Uterus (tissue), 4 donors: ENCODE measurements at places on chromosomes 6 and 20. TPM values are rescaled to one million over a fixed set of nuclear protein-coding genes. Genes with fewer than 3 reads are reported as not detected.

EDN3 gene
- not detected for total RNA-seq

DNA sequence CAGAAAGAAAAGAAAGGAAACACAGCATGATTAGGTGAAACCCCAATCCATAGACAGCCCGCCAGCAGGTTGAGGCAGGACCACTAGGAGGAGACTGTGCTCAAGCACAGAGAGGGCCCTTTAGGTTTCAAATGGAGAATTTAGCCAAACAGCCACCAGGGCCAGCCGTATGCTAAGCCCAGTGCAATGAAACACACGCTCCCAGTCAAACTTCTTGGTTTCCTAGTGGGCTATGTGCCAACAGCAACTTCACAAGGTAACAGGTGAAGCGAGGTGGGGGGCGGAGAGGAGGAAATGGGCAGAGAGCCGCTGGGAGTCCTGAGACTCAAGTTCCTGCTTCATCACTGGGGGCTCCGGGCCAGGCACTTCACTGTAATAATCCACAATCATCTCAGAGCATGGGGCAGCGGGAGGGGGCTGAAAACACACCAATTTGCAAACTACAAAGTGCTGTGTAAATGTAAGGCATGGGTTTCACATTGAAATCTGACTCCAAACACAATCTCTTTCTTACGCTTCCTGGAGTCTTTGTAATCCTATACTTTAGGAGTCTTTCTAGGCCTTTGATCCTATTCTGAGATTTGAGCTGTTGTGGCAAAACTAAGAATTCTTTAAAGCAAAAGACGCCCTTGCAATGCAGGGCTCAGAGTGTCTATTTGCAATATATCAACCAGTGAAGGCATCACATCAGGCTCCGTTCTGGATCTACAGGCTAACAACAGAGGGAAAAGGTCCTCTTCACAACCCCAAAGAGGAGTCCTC is 117.3 kb downstream of the OPRM1 start:
- H3K4me1 ChIP-seq: no peaks in the 10 kb centered on the region
- no peak overlapping the region for H3K27ac ChIP-seq
- no peaks in the 10 kb centered on the region for H3K36me3 ChIP-seq
- H3K4me3 ChIP-seq: no peak overlapping the region
- peak; percentile 15 for DNase-seq

DNA sequence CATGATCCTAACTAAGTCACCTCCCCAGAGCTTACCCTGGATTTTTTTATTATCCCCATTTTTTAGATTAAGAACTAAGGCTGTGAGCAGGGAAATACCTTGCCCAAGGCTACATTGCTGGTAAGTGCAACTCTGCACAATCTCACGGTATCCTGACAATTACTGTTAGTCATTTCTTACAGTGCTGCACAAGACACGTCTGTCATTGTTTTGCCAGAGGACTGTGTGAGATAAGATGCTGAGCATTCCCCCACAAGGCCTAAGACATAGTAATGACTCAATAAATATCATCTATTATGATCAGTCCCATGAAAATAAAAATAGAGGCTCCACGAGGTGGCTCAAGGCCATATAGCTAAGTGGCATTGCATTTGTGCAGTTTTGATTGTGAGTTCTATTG is 21.0 kb downstream of the PFDN4 start:
- no peak for DNase-seq
- H3K27me3 ChIP-seq: no peaks in the 10 kb centered on the region
- H3K27ac ChIP-seq: no peak overlapping the region
- H3K36me3 ChIP-seq: no peaks in the 10 kb centered on the region
- no peak overlapping the region for H3K4me3 ChIP-seq

DNA sequence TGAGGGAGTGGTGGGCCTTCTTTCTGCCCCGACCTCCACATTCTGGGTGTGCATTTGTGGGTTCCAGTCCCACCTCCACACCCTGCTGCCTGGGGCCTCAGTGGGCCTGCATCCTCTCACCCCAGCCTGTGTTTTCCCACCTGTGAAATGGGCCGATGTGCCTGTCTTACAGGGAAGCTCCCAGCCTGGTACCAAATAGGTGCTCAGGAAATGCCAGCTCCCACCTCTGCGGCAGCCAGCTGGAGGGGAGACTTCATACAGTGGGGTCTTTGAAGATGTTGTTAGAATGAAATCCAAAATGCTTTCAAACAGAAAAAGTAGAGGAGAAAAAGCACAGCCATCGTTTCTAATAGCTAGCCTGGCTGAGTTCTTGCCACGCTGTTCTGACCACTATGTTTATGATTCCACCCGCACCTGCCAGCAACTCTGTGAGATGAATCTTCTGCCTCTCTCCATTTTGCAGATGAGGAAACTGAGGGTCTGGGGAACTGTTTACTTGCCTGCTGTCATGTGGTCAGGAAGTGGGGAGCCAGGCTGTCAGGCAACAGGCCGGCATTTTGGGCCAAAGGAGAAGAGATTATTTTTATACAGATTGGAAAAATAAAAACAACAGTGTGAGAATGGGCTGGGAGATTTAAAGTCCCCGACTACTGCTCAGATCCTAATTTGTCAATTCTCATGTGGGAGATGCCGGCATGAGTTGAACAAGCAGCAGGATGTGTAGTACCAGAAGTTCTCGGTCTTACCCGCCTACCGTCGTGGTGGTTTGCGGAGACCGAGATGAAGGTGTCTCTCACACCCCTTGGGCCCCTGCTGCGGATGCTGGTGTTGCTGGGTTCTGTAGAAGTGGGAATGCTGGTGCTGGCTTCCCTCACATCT is 4.6 kb downstream of the TMEM181 start:
- no peak for DNase-seq
- no peak overlapping the region for H3K4me3 ChIP-seq
- H3K36me3 ChIP-seq: no peaks in the 10 kb centered on the region
- no peak overlapping the region for H3K27ac ChIP-seq

- H3K27me3 ChIP-seq: no peaks in the 10 kb centered on the region
- H3K4me1 ChIP-seq: no peaks in the 10 kb centered on the region
- DNase-seq: no peak
Measured at GRCh38 chr20:5596401-5597193, 153.6 kb upstream of the SHLD1 start.

- no peak overlapping the region for H3K4me3 ChIP-seq
- no peak for DNase-seq
- H3K4me1 ChIP-seq: no peaks in the 10 kb centered on the region
- no peaks in the 10 kb centered on the region for H3K36me3 ChIP-seq
Measured at GRCh38 chr6:166778776-166779175, 151.7 kb upstream of the RPS6KA2 start.

GRCh38 chr6:31122791-31123706 is 2.8 kb upstream of the CDSN start:
- no peaks in the 10 kb centered on the region for H3K4me1 ChIP-seq
- H3K27me3 ChIP-seq: no peaks in the 10 kb centered on the region
- DNase-seq: peak; percentile 70
- H3K36me3 ChIP-seq: no peaks in the 10 kb centered on the region
- H3K4me3 ChIP-seq: no peak overlapping the region

TTLL9 gene
- total RNA-seq: under 0.01 TPM

DNA sequence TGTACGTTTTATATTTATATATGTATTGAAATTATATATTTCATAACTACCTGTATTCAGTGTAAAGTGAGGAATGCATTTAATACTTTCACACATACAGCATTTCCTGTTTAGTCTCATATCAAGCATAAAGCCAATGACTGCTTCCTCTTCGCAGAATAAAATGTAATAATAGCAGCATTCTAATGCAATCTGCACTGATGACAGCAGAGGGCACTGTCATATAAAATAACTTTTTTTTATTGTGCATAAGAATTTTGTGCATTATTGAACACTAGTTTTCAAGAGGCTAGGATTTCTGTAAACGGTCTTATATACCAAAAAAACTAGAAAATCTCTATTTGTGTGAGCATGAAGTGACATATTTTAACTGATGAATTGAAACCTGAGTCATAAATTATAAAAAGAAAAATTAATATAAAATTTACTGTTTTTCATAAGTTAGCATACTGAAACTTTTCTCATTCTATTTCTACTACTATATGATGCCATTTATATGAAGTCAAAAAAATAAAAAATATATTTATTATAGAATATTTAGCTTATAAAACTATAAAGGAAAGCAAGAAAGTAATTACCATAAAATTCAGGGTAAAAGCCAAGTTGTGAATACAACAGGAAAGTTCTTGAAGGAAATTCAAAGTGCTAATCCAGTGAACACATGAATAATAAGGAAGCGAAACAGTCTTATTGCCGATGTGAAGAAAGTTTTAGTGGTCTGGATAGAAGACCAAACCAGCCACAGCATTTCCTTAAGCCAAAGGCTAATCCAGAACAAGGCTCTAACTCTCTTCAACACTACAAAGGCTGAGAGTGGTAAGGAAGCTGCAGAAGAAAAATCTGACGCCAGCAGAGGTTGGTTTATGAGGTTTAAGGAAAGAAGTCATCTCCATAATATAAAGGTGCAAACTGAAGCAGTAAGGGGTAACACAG is 36.3 kb downstream of the RNF146 start:
- no peaks in the 10 kb centered on the region for H3K36me3 ChIP-seq
- no peak overlapping the region for H3K4me3 ChIP-seq
- no peak overlapping the region for H3K27ac ChIP-seq
- H3K27me3 ChIP-seq: no peaks in the 10 kb centered on the region
- peak; percentile 26 for DNase-seq
- H3K4me1 ChIP-seq: no peaks in the 10 kb centered on the region

DNA sequence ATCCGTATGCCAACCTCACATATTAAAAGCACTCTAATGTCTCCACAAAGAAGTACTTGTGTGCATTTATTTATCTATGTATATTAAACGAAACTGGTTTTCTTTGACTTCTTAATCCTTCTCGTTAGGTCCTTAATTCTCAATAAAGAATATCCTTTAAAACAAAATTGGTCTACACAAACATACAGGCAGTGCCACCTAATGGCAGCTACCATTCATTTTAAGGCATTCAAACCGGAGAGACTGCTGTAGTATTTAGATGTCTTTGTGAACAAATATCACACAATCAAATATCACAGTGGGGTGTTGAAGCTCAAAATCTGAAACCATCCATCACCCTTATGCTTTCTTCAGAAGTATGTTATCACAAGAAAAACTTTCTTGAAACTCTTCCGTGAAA is 96.6 kb upstream of the IRAK1BP1 start:
- H3K27ac ChIP-seq: no peak overlapping the region
- no peak for DNase-seq
- no peaks in the 10 kb centered on the region for H3K36me3 ChIP-seq
- no peak overlapping the region for H3K4me3 ChIP-seq
- no peaks in the 10 kb centered on the region for H3K4me1 ChIP-seq

TCP11 gene
- total RNA-seq: not detected

STX7 gene
- 82.9 TPM for total RNA-seq

BNIP5 gene
- total RNA-seq: not detected

DNA sequence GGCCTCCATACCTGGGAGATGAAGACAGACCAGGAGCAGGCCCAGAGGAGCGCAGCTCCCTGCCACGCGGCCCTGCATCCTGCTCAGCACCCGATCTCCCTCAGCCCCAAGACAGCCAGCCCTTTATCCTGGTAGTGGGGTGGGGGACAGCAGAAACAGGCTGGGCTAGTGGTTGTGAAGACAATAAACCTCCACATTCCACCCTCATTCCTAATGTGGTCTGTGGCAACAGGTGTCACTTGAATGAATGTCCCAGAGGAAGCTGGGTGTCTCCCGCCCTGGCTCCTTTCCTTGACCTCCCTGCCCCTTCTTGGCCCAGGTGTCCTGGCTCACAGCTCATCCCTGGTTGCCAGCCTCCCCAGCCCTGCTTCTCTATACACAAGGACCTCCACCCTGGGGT is at the start of gene C6orf15:
TSS of gene C6orf15 (minus strand) at position 98 of the 400 bp plus-strand sequence. CDS start at position 78, 20 bp downstream.
- H3K36me3 ChIP-seq: no peaks in the 10 kb centered on the region
- no peak within 1 kb of the TSS for H3K27ac ChIP-seq
- H3K27me3 ChIP-seq: no peaks in the 10 kb centered on the region
- no peaks in the 10 kb centered on the region for H3K4me1 ChIP-seq
- no peak for DNase-seq

DNA sequence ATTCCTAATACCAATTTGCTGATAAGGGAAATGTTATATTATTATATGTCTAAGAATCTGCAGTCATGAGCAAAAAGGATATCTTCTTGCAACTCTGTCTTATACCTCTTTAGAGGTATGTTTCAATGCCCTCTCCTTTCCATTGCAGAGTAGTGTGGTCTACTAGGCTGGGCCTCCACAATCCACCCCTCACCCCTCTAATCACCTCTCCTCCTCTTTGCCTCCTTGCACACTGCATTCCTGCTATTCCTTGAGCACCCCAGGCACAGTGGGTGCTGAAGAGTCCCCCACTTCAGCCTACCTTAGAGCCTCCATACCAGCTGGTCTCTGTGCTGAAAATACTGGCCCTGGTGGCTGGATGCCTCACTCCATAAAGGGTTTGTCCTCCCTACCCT is 26.9 kb downstream of the ARMC2 start:
- H3K27me3 ChIP-seq: no peaks in the 10 kb centered on the region
- DNase-seq: no peak
- no peak overlapping the region for H3K4me3 ChIP-seq
- peak overlapping the region; percentile 84 for H3K27ac ChIP-seq
- no peaks in the 10 kb centered on the region for H3K4me1 ChIP-seq
- H3K36me3 ChIP-seq: no peaks in the 10 kb centered on the region

DNA sequence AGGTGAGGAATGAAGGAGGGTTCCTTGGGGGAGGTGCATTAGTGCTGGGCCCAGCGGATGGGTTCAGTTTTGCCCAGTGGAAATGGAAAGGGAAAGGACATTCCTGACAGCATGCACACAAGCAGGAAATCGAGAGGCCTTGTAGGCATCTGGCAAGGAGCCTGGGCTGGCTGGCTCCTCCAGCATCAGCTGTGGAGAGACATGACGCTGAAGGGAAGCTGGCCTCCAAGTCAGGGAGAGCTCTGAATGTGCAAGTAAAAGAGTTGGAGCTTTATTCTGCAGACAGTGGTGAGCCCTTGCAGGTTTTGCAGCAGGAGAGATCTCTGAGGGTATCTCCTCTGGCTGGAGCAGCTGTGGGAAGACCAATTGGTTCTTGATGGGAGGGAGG is 154.3 kb downstream of the MRPL14 start:
- H3K27ac ChIP-seq: peak overlapping the region; percentile 55
- DNase-seq: peak; percentile 78
- H3K4me1 ChIP-seq: peaks cover 9% of the 10 kb centered on the region

GRCh38 chr6:13916230-13916944 is 8.4 kb upstream of the RNF182 start:
- H3K27ac ChIP-seq: no peak overlapping the region
- H3K4me1 ChIP-seq: no peaks in the 10 kb centered on the region
- no peak overlapping the region for H3K4me3 ChIP-seq
- H3K27me3 ChIP-seq: no peaks in the 10 kb centered on the region
- no peaks in the 10 kb centered on the region for H3K36me3 ChIP-seq

DNA sequence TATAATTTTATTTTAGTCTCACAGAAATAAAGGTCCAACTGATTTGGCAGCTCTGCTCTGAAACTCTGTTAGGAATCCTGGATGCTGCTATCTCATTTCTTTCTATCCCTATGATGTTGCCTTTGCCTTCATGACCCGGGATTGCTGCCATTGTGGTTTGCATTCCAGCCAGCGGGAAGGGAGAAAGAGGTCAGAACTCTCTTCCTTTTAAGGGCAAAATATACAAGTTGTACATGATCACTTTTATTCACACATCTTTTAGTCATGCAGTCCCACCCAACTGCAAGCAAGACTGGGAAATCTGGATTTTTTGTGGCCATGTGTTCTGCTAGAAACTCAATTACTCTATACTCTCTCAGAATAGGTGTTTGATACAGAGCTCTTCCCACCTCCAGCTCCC is 263.1 kb upstream of the ZFP64 start:
- no peaks in the 10 kb centered on the region for H3K27me3 ChIP-seq
- H3K27ac ChIP-seq: no peak overlapping the region

GRCh38 chr20:24066076-24066700 is 77.6 kb upstream of the GGTLC1 start:
- no peak overlapping the region for H3K4me3 ChIP-seq
- H3K36me3 ChIP-seq: no peaks in the 10 kb centered on the region
- DNase-seq: no peak
- no peaks in the 10 kb centered on the region for H3K27me3 ChIP-seq
- no peaks in the 10 kb centered on the region for H3K4me1 ChIP-seq
